ENCODE measurements at places on chromosomes 16 and 17. TPM values are rescaled to one million over a fixed set of nuclear protein-coding genes. Genes with fewer than 3 reads are reported as not detected.

GPATCH8 gene
- 24.5 TPM for polyA plus RNA-seq

SLFN11 gene
- not detected for polyA plus RNA-seq

UNC13D gene
- 1.2 TPM for polyA plus RNA-seq

TP53TG3F gene
- polyA plus RNA-seq, result not detected

CSH1 gene
- not detected for polyA plus RNA-seq

SREBF1 gene
- 25.9 TPM for polyA plus RNA-seq

Measured in neural cell (in vitro differentiated cells).